Cortex of kidney (tissue), 1 donor: ENCODE measurements at places on chromosomes 3 and 15.

GRCh38 chr3:61564395-61565059 lies 3.2 kb downstream of the PTPRG start:
- DNase-seq: no peak

GRCh38 chr3:15023719-15024118 lies 41.4 kb downstream of the MRPS25 start:
- DNase-seq: no peak

DNA sequence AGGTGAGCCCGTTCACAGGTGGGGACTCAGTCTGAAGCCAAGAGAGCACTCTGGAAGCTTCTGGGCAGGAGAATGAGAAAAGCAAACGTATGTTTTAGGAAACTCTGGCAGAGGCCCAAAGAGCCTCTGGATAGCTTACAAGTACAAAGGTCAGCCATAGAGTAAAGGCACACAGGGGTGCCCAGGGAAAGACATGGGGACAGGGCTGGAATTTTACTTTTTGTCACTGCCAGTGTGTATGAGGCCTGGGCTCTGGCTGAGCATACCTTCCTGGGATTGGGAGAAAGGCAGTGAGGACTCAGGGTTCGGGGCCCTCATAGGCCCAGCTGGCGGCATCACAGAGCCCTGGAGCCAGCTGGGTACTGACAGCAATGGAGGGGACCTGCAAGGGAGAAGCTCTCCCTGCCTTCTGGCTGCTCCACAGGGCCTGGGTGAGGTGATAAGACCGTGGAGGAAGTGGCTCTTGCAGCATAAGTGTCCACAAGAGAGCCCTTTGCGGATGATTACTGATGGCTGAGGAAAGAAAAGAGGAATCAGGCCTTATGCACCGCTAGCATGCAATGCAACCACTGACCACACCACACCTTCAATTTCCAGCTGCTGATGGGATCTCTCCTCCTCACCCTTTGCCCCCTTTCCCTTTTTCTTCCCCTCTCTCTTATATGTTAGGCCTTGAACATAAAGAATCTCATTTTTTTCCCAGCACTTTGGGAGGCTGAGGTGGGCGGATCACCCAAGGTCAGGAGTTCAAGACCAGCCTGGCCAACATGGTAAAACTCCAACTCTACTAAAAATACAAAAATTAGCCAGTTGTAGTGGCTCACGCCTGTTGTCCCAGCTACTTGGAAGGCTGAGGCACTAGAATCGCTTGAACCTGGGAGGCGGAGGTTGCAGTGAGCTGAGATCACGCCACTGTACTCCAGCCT lies 25.1 kb upstream of the BCL2L10 start:
- no peak for DNase-seq

- no peak for DNase-seq
Observed at GRCh38 chr15:36029606-36030210, 483.7 kb upstream of the DPH6 start.

DNA sequence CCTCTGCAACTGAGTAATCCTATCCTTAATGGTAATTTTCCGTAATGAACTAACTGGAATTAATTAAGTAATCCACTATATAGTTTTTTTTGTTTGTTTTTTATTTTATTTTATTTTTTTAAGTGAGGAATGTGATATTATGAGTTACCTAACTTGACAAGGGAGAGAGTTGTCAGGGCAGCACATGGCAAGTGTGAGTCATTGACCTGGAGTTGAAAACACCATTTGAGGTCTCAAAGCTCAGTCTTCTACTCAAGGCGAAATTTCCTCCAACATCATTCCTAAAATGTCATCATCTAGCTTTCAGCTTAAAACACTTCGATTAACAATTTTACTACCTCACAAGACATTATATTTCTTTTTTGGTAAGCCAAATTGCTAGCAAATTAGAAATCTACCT lies 87.8 kb downstream of the NECTIN3 start:
- DNase-seq: no peak

DNA sequence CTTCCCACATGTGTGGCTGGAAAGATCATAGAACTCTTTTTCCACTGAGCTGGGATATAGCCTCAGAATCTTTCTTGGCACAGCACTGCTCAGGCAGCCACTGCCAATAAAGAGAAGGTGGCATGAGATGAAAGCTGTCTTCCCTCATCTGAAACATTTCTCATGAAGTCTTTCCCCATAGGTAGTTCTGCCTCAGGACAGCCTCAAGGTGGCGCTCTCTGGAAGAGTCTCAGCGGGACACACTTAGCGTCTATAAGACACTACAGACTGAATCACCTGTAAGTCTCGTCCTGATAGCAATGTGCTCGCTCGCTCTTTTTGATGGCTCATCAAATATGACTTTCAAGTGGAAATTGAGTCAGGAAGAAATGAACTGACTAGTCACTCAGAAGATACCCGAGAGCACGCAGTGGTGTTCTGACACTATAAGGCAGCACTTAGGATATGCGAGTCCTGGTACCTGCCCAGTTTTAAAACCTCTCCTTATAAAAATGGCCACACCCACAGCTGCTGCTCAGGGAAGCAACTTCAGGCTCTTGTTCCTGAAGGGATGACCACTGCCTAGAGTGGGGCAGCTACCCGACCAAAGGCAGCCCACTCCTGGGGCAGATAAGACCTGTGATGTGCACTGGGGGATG lies 269.5 kb downstream of the SUCLG2 start:
- no peak for DNase-seq

DNA sequence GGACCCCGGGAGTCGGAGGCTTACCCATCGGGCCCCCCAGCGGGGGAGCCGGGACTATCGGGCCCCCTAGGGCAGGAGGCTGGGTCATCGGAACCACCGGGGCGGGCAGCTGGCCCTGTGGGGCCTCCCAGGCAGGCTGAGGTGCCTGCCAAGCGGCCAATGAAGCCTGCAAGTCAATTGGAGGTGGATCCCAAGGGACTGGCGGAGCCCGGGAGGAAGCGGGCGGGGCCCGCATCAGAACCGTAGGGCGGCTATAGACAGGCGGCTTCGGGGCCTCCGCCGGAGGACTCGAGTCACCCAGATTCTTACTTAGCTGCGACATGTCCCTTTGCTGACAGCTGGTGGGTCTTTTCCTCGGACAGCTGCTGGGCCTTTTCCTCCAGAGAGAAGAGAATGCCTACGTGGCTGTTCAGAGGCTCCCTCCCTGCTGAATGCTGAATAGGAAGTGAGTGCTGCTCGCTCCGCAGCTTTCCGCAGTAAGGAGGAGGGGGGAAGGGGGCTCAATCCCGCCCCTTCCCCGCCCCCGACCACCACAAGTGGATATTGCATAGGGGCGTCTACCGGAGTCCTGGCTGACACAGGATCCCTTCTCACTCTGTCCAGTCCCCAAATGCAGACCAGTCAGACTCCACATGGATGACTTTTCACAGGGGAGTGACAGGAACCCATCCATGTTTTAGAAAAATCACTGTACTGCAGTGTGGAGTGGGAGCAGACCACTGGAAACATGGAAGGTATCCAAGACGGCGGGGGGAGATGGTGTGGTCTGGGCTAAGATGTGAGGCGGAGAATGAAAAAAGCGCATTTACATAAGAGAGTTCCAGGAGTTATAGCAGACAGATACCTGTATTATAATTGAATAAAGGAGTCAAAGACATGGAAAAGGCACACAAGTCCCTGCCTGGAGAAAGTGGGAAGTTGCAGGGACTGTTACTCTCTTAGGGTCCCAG lies at the start of gene MAGEL2:
Gene MAGEL2, minus strand, starts transcription at position 447 of the 950 bp plus-strand sequence. Its CDS starts 125 bp downstream, at position 322.
- DNase-seq: no peak

GRCh38 chr15:70266412-70267121 lies 168.8 kb upstream of the TLE3 start:
- no peak for DNase-seq

- DNase-seq: no peak
Observed at GRCh38 chr3:43879166-43879565, 188.4 kb downstream of the ABHD5 start.

DNA sequence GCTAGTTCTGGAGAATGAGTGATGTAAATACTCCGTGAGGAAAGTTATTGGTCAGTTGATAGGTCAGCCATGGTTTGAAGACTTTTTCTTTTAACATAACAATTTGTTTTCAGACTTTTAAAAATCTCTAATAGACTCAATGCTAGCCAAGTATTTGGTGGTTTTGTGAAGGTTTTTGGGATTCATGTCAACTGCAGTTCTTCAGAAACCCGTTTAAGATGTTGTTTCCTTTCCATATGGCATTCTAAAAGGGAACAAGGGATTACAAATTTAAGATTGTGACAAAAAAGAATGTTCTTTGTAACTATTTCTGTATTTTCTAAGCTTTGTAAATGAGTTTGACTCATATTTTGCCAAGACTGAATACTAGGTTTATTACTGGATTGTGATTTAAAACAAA lies 281.7 kb upstream of the COL8A1 start:
- DNase-seq: no peak

DNA sequence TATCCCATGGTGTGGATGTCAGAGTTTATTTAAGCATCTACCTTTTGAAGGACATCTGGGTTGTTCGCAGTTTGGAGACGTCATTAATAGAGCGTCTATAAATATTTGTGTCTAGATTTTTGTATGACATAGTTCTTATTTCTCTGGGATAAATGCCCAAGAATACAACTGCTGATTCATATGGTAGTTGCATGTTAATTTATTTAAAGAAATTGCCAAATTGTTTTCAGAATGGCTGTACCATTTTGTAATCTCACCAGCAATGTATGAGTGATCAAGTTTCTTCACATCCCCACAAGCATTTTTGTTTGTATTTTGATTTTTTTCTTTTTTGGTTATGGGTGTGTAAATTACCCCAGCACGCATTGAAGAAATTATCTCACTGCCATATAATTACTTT lies 656.9 kb downstream of the NTRK3 start:
- no peak for DNase-seq

GRCh38 chr3:11603628-11604027 lies 40.1 kb downstream of the VGLL4 start:
- no peak for DNase-seq

- no peak for DNase-seq
Observed at GRCh38 chr15:56994280-56994679, 75.8 kb downstream of the TCF12 start.

DNA sequence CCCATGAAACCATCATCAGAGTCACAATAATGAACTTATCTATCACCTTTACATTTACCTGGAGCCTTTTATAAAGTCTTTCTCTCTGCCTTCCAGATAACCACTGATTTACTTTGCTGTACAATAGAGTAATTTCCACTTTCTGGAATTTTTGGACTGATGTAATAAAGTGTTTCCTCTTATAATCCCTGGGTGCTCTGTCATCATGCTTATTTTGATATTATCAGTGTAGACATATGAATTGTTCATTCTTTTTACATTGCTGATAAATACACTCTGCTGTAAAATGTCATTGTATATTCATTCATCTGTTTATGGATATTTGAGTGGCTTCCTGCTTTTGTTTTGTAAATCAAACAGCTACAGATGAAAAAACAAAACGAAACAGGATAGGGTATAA lies 27.0 kb upstream of the IREB2 start:
- no peak for DNase-seq

DNA sequence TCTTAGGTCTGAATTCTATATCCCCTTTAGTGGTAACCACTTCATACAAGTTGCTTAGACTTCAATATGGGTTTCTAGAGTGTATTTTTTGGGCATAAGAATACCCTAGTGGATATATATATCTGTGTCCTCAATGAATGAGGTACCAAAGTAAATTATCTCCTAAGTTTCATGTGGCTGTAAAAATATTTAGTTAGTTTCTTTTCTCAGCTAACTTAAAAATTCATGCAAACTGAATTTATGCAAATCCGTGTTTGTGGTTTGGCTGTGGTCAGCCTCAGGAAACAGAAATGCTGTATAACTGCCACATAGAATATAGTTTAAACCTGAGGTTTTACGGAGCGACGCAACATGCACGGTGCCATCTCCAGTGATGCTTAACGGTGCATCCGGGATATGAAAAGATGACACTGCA lies 80.3 kb downstream of the PEX5L start:
- no peak for DNase-seq

- DNase-seq: no peak
Observed at GRCh38 chr3:159867372-159867771, 121.3 kb upstream of the IL12A start.

- DNase-seq: no peak
Observed at GRCh38 chr15:39181940-39182339, 398.9 kb upstream of the THBS1 start.

- no peak for DNase-seq
Observed at GRCh38 chr15:51414256-51414860, 72.9 kb downstream of the GLDN start.

- DNase-seq: no peak
Observed at GRCh38 chr15:91126080-91126479, 26.0 kb downstream of the SV2B start.

DNA sequence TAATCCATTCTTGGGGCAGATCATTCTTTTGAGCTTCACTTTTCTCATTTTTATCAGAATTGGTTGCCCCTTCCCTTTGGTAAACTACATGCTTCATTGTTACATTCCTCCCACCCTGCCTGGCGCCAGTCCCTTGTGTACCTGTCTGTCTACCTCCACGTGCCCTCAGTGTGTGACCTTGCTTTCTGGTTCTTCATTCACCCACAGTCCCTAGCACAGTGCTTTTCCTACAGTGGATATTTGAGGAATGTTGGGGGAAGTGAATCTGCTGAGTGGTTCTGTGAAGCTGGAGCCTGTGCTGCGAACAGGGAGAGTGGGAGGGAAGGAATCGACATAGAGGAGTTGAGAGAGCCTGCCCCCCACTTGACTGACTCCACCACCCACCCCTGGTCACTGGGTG lies 23.4 kb downstream of the GPD1L start:
- no peak for DNase-seq
